ENCODE measurements at places on chromosomes 5 and 9.
A peak's percentile ranks its signal among the peaks of the same experiment; 100 is the strongest.

DNA sequence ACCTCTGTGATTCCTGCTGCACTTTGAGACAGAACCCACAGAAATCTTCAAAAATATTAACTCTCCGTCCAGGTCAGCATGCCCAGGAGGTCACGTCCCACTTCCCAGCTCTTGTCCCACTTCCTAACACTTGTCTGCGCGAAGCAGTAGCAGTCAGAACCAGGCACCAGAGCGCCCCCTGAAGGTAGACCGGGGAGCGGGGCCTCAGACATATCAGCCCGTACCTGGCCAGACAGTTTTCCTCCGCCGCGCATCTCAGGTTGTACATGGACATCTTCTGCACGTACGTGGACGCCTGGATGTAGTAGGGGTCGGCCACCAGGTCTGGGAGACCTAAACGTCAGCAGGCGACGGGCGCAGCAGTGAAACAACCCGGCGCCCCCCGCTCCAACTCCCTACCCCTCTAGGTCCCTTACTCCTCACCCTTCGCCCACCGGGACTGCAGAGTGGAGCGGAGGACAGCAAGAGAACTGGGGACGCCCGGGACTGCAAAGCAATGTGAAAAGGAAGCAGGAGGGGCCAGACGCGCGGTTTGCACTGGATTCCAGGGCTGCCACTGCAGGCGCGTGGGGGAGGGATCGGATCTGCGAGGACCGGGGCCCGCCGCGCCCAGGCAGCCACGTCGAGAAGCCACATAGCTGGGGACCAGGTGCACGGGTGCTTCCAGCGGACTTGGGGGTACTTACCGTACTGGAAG is 1.2 kb downstream of the LOX start:
- peak; percentile 76 for DNase-seq

GRCh38 chr5:150300496-150301169 is 2.1 kb downstream of the ARSI start:
- no peak for DNase-seq

DNA sequence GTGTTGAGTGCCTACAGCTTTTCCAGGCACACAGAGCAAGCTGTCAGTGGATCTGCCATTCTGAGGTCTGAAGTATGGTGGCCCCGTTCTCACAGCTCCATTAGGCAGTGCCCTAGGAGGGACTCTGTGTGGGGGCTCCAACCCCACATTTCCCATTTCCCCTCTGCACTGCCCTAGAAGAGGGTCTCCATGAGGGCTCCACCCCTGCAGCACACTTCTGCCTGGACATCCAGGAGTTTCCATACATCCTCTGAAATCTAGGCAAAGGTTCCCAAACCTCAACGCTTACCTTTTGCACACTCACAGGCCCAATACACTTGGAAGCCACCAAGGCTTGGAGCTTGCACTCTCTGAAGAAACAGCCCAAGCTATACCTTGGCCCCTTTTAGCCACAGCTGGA is 131.3 kb downstream of the DEPDC1B start:
- DNase-seq, result no peak

DNA sequence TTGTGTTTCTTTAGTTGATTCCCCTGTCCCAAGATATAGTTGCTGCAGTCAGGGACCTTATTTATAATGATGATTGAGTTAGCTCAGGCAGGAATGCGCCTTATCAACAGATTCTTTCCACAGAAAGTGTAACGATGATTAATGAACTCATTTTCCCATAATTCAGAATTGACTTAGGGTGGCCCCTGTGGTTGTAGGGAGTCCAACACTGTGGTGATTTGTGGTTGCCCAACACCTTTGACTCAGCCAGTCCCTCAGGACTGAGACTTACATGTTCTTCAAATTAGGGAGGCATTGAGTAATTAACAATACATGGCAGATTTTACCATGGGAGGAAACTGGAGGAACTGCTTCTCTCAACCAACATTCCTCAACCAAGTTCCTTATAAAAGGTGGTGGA is 221.9 kb downstream of the GABRG2 start:
- no peak for DNase-seq

- DNase-seq, result no peak
Measured at GRCh38 chr5:76718880-76719279, 3.0 kb downstream of the F2R start.

- DNase-seq, result no peak
Measured at GRCh38 chr5:155629597-155629996, 616.0 kb downstream of the KIF4B start.

- no peak for DNase-seq
Measured at GRCh38 chr5:126967808-126968466, 62.4 kb downstream of the MARCHF3 start.

All from HEK293T (cell line).